ENCODE measurements at places on chromosomes 1 and 21.

DNA sequence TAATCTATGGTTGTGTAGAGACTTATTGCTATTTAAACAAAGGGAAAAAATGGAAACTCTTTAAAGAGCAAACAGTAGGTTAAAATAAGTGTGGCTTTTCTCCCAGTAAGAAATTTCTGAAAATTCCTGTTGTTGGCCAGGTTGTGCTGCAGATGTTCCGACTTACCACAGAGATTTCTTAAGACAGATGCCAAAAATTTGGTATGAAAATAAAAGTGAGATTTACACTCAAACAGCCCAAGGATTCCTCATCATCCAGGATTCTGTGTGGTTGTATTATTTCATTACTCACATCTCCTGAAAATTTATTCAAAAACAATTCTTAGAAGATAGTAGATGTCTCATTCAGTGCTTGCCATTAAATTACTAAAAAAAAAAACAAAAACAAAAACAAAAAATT, 296.7 kb upstream of the PTBP2 start:
- DNase-seq: peak; percentile 67

GRCh38 chr1:10530281-10530740, 55.6 kb downstream of the PEX14 start:
- peak; percentile 75 for DNase-seq

GRCh38 chr1:221718381-221719277, 23.3 kb downstream of the DUSP10 start:
- peak; percentile 95 for DNase-seq

DNA sequence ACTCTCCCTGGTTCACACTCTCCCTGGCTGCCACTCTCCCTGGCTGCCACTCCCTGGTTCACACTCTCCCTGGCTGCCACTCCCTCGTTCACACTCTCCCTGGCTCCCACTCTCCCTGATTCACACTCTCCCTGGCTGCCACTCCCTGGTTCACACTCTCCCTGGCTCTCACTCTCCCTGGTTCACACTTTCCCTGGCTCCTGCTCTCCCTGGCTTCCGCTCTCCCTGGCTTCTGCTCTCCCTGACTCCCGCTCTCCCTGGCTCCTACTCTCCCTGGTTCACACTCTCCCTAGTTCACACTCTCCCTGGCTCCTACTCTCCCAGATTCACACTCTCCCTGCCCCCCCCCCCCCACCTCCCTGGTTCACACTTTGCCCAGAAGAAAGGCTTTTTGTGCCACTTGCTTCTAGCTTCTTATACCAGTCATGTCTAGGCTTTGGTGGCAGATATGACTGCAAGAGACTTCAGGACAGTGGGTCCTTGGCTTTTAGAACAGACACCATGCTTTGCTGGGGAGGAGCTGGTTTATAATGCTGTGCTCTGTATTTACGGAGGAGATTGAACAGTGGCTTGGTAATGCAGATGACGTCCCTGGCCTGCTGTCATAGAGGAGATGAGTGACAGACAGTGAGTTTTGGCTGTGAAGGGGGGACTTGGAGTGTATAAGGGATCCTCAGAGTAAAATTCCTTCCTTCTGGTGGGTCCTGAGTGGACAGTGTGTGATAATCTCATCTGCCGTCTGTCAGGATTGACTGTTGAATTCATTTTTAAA, 17.0 kb downstream of the COQ8A start:
- no peak for DNase-seq

- DNase-seq: peak; percentile 13
Measured at GRCh38 chr1:31216016-31216415, 23.7 kb downstream of the NKAIN1 start.
